ENCODE measurements at places on chromosomes 1 and 21.

GRCh38 chr1:30407865-30408580 is 315.4 kb downstream of the MATN1 start:
- DNase-seq, result no peak

DNA sequence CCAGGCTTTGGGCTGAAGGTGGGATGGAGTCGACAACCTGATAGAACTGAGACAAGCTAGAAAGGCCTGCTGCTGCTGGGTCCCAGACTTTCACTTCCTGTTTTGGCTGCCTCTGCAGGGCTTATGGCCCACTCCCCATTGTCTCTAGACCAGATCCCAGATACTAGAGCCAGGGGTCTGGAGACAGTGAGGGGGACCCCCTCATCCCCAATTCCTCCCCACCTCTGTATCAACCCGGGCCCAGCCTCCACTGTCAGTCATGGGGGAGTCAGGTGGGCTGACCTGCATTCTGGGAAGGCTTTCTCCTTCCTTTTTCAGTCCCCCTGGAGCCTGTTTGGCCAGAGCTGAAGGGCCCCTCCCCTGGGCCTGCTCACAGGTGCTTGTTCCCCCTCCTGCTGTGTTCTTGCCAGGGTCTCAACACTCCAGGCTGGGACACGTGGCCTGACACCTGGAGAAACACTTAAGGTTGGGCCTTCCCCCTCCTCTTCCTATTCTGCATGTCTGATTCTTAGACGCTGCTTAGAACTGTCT is 18.0 kb upstream of the ETV3L start:
- DNase-seq, result no peak

DNA sequence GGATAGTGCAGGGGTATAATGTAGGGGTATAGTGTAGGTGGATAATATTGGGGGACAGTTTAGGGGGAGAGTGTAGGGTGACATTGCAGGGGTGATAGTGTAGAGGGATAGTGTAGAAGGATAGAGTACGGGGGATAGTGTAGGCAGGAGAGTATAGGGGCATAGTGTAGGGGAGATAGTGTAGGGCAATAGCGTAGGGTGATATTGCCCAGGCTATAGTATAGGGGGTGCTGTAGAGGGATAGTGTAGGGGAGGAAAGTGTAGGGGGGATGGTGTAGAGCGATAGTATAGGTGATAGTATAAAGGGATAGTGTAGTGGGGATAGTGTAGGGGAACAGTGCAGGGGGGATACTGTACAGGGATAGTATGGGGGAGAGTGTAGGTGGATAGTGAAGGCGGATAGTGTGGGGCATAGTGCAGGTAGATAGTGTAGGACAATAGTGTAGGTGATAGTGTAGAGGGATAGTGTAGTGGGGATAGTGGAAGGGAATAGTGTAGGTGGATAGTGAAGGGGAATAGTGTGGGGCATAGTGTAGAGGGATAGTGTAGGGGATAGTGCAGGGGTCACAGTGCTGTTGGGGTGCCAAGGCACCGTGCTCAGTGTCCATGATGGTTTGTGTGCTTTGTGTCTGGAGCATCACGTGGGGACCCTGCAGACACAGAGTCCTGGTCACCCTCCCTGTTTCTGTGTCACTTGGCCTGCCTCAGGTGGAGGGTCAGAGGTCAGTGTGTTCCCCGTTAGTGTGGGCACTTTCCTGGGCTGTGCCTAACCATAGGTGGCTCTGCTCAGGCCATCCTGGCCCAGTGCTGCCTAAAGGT is 10.5 kb upstream of the ARF1 start:
- no peak for DNase-seq

GRCh38 chr1:184416946-184417345 is 30.1 kb downstream of the C1orf21 start:
- DNase-seq, result no peak

- DNase-seq, result no peak
These were observed 40.6 kb upstream of the NEGR1 start for GRCh38 chr1:72322910-72323309.

All from activated CD4-positive, alpha-beta T cell treated with anti-CD3 and anti-CD28 coated beads for 4 hours (primary cell).